ENCODE measurements at places on chromosomes 1 and 21. TPM values are rescaled to one million over a fixed set of nuclear protein-coding genes. Genes with fewer than 3 reads are reported as not detected.

MMEL1 gene
- total RNA-seq: 0.87 TPM

RGS5 gene
- 1.1 TPM for total RNA-seq

ZYG11A gene
- 0.13 TPM for total RNA-seq

TMEM61 gene
- total RNA-seq: not detected

UBL4B gene
- total RNA-seq: not detected

OR2T1 gene
- total RNA-seq: not detected

LRRC71 gene
- not detected for total RNA-seq

- peak; percentile 90 for ATAC-seq
These were observed 12.4 kb downstream of the EPB41 start for GRCh38 chr1:28926629-28927265.

- ATAC-seq: no peak
These were observed 9.6 kb downstream of the TRABD2B start for GRCh38 chr1:47987601-47988000.

DNA sequence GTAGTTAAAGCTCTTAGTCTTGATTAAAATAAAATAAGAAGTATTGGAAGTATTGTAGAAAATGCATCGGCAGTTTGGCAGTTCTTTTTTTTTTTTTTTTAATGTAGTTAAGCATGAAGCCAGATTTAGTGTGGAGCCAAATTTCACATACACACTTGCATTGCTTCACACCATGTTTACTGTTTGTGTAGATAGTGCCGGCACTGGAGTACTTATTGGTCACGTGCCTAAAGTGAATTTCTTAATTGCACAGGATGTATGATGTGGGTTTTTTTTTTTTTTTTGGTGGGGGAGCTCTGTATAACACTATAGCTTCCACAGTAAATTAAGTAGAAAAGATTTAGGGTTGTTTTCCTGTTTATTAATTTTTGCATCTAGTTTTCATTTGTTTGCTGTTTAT is 21.2 kb upstream of the TMEM61 start:
- no peak for ATAC-seq

DNA sequence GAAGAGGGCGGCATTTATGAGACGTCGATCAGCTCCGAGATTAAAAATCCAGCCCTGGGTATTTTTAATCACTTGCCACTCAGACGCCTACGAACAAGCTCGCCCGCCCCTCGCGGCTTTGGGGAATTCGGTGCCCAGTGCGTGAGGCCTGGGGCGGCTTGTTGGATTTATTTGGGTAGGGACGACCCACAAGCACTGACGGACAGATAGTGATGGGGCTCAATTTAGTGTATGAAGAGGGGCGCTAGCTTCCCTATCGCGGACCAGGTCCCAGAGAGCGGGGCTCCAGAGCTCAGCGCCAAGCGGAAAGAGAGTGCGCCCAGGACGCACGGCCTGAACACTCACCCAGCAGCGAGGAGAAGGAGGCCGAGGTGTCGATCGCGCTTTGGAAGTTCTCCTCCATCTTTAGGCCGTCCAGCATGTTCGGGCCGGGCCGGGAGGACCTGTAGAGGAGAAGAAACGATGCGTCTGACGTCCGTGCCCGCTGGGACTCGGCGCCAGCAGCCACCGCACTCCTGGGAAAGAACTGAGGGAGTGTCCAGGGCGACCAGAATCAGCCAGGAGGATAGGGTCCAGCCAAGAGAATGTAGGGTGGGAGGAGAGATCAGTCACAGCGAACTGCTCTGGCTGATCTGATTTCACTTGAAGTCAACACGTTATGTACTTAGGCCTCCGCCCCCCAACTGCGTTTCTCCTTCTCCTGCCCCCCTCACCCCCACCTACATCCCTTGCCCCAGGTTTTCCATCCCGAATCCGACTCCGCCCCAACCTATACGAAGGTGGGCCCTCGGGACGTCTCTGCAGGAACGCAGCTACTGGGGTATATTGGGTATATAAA is 1.2 kb downstream of the LMX1A start:
- no peak for ATAC-seq

DNA sequence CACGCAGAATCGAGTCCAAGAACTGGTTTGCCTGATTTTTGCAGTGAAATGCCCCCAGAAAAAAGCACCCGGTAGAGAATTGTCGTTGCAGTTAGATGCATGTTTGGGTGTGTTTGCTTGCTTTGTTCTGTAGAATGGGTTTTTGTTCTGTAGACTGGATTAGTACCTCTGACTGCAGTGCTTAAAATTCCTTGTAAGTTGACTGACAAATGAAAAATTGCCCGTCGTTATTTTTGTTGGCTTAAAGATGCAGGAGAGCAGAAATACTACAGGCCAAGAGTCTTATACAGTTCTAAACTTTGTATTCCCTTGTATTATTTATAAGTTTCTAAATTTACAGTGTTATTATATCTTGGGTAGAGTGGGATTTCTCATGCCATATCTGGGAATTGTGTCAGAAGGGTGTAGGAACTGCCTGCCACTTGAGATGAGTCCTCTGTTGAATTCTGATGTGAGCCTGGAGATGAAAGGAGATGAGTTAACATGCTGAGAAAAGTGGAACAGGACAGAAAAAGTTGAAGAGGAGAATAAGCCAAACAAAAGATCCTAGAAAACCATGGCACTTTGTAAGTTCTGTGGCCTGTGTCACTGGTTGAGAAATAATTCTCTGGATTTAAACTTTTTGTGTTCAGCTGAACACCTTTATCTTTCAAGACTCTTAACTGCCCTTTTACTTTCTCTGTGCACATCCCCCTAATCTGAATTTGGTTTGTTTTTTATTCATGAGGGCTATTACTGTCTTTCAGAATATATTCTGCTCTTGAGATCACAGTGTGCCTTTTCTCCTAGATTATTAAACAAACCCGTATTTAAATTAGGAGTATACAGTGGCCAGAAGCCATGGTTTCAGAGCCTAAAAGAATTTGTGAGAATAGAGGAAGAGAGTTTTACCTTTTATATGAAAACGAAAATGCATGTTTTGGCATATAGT is 1.4 kb downstream of the DESI2 start:
- no peak for ATAC-seq

DNA sequence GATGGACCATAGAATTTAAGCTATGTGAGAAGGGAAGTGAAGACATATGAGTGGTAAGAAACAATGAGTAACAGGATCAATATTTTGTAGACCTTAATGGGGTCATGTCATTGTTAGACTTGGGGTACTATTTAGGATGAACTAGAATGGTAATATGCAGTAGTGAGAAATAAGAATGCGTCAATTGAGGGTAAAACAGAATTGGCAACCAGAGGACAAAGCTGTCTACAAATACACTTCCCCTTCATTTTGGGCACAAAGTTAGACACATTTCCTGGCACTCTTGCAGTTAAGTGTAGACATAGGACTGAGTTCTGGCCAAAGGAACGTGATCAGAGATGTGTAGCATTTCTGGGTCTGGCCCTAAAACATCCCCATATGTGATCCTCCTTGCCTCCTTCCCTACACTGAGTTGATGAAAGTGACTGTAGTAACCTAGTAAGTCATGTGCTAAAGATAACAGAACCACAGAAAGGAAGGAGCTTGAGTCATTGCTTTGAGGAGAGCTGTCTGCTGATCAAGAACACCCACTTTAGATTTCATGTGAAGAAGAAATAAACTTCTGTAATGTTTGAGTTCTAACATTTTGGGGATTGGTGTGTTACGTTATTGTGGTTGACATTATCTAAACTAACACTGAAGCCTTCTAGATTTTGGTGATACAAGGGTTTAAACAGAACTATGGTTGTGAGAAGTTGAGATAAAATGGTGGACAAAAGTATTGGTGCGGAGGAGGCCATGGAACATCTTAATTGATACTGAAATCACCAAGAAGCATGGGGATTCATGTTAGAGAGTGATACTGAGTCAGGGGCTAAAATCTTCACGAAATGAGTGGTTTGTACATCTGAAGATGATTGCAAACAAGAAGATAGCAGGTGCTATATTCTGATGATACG is 41.7 kb downstream of the CD55 start:
- ATAC-seq: peak; percentile 90

DNA sequence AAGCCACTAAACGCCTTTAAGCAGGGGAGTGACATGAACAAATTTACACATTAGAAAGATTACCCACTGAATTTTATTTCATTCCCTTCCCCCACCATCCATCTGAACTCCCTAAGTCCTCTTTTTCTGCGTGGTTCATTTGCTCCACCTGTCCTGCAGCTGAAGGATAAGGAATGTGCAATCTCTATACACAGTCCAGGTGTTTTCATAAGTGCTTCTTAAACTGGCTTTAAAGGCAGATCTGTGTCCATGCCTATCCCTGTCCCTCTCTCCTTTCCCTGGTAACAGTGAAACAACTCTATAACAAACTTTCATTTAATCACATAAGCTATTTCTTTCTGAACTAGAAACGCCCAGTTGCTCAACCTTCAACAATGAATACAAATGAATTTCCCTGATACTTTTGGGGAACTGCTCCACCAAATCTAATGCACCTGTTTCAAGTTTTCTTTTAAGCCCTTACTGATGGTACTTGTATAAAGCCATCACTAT is 8.4 kb downstream of the GSTM3 start:
- no peak for ATAC-seq

GRCh38 chr1:115191691-115192090 is 102.4 kb upstream of the TSPAN2 start:
- ATAC-seq: no peak

DNA sequence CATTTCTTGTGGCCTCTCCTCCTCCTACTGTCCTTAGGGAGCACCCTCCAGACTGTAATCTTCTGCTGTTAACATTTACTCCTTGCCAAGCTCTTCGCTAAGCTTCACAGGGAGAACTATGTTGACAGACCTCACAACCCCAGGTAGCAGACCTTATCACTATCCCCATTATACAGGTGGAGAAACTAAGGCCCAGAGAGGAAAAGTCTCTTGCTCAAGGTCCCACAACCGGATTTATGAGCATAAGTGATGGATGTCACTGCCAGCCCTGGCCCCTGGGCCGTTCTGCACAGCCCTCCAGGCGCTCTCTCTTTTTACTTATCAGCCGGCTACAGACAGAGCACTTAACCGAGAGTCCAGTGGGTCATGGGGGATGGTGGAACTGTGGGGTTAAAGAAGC is 18.1 kb downstream of the LYPD8 start:
- ATAC-seq: no peak

DNA sequence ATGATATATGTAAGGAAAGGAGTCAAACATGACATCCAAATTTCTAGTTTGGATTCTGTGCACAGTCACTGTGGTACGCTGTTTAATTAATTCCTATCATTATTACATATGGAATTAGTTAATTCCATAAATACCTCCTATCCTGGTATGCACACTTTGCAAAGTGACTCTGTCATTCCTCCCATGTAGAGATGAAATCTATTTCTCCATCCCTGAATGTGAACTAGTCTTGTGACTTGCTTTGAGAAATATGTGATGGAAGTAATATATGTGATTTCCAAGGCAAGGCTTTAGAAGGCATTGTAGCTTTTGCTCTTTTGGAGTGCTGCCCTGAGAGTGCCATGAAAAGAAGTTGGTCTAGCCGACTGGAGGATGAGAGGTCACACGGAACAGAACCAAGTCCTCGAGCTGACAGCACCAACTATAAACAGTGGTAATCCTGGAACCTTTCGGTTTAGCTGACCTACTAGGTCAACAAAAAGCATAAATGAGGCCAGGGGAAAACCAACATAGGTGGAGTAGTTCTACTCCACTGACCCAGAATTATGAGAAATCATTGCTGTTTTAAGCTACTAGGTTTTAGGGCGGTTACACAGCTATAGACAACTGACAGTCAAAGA is 1.5 kb downstream of the SELENOF start:
- ATAC-seq: no peak

DNA sequence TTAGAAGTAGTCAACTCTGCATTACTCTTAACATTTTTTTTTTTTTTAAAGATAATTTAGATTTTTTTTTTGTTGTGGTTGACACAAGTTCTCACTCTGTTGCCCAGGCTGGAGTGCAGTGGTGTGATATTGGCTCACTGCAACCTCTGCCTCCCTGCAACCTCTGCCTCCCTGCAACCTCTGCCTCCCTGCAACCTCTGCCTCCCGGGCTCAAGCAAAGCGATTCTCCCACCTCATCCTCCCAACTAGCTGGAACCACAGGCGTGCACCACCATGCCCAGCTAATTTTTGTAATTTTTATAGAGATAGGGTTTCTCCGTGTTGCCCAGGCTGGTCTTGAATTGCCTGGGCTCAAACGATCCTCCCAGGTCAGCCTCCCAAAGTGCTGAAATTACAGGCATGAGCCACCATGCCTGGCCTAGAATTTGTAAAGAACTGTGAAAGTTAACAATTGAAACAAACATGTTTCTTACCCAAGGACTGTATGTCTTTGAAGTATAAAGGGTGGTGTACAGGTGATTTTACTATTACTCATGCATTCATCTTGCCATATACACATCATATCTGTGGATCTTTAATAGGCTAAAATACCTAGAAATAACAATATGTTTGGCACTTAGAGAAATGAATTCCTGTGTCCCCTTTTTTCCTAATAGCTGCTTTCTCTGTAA is 114.7 kb downstream of the ATP5PO start:
- ATAC-seq: no peak

- ATAC-seq: no peak
These were observed 127.8 kb downstream of the GABPA start for GRCh38 chr21:25862596-25862995.

GRCh38 chr1:118991448-118991847 is 3.3 kb upstream of the TBX15 start:
- no peak for ATAC-seq

- ATAC-seq: peak; percentile 11
These were observed 1.3 kb downstream of the NEK7 start for GRCh38 chr1:198157847-198158725.

- ATAC-seq: no peak
These were observed 14.5 kb downstream of the AGPAT3 start for GRCh38 chr21:43879348-43880110.

- ATAC-seq: no peak
These were observed 41.8 kb downstream of the URB1 start for GRCh38 chr21:32350981-32351380.

GRCh38 chr1:108482708-108483107 is 32.6 kb downstream of the NBPF6 start:
- no peak for ATAC-seq

GRCh38 chr1:18516473-18516872 is 35.7 kb downstream of the KLHDC7A start:
- no peak for ATAC-seq

DNA sequence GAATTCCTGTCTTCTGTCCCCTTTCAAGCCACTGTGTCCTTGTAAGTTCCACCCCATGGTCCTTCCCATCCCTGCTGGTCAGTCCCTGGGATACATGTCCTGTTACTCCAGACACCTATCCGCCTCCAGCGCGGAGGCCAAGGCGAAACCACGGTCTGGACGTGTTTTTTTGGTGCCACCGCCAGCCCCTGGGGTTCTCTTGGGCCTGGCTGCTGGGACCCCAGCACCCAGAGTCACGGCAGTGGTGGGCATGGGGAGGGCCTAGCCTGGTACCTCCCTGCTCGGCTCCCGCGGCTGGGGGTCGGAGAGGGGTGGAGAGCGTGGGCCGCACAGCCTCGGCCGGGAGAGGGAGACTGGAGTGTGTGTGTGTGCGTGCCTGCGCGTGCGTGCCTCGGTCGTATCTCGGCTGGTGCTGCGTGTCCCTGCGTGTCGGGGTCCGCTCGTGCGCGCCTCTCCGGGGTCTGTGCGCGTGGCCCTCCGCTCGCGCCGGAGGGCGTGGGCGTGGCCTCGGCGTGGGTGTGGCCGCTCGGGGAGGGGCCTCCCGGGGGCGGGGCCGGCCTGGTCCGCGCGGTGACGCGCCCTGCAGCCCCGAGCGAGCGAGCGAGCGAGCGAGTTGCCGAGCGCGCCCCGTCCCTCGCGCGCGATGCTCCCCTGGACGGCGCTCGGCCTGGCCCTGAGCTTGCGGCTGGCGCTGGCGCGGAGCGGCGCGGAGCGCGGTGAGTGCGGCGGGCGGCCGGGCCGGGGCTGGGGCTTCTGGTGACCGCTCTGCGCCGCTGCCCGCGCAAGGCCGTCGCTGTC is at the start of gene VWA1:
VWA1 (plus strand) TSS at position 585 of the 798 bp plus-strand sequence; CDS start at position 644, 59 bp downstream.
- peak; percentile 75 for ATAC-seq
